ENCODE measurements at places on chromosomes 1 and 21.

GRCh38 chr1:106615473-106615872 is 441.0 kb upstream of the PRMT6 start:
- no peak for DNase-seq

DNA sequence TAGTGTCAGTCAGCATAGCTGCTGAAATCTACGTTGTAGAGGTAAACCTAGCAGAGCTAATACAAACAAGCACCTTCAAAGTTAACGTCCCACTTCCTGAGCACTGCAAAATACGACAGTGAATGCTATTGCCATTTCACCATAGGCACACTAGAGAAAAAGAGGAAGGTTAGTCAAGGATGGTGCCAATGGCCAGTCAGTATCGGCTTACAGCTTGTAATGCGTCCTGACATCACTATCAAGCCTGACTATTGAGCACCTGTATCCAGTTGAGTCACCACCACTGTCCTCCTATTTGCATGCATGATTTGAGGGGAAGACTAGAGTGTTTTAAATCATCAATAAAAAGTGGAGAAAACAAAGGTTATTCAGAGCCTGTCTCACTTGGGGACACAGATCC is 34.4 kb downstream of the NUCKS1 start:
- DNase-seq = no peak

- no peak for DNase-seq
Measured at GRCh38 chr1:157197906-157198435, 59.8 kb upstream of the ETV3 start.

GRCh38 chr1:201617157-201617556 is 78.2 kb downstream of the NAV1 start:
- DNase-seq = no peak

GRCh38 chr1:20035114-20035513 is 34.9 kb upstream of the PLA2G5 start:
- no peak for DNase-seq
